Bronchial epithelial cell (primary cell): ENCODE measurements at places on chromosomes 16 and 17.

- DNase-seq, result no peak
Observed at GRCh38 chr17:30084788-30085187, 31.8 kb upstream of the NSRP1 start.

DNA sequence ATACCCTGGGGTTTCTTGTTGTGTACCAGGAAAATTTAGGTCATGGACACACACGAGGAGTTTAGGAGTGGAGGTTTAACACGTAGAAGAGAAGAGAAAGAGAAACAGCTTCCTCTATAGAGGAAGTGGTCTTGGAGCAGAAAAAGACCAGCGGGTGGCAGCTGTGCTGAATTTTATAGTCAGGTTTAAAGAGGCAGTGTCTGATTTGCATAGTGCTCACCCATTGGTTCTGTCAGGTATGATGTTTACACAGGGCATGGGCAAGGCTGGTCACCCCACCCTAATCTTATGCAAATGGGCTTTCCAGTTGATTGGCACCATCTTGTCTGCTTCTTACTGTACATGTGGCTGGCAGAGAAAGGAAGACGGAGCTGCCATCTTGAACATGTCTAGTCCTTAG is 309.0 kb downstream of the CDH13 start:
- no peak for DNase-seq

DNA sequence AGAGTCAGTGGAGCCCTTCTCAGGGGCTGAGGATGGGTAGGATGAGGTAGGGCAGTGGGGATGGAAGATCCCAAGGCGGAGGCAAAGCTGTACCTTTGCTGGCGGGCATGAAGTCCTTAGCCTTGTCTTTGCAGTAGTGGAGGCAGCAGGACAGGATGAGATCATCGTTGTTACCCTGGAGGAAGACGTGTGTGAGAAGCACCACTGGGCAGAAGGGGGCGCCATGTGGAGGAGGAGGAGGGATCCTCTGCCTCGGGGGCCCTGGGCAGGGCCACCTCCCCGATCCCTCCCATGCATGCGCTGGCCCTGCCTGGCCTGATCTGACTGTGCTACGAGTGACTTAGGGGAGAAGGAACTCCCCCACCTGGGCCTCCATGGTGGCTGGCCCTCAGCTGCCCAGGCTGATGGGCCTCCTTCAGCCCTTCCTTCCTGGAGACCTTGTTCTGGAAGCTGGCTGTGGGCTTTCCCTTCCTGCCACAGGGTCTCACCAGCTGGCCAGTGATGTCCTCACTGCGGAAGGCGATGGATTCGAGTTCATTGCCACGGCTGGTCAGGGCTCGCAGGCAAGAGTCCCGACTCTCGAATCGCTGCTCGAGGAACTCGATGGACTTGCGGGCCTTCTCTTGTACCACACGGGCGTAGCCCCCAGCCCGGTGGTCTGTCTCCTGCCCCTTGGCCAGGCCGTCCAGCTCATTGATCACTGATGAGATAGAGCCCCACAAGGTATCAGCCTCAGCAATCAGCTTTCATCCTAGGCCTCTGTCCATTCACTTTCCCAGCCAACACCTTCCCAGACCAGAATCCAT is 10.3 kb downstream of the HIC1 start:
- peak; percentile 42 for DNase-seq

DNA sequence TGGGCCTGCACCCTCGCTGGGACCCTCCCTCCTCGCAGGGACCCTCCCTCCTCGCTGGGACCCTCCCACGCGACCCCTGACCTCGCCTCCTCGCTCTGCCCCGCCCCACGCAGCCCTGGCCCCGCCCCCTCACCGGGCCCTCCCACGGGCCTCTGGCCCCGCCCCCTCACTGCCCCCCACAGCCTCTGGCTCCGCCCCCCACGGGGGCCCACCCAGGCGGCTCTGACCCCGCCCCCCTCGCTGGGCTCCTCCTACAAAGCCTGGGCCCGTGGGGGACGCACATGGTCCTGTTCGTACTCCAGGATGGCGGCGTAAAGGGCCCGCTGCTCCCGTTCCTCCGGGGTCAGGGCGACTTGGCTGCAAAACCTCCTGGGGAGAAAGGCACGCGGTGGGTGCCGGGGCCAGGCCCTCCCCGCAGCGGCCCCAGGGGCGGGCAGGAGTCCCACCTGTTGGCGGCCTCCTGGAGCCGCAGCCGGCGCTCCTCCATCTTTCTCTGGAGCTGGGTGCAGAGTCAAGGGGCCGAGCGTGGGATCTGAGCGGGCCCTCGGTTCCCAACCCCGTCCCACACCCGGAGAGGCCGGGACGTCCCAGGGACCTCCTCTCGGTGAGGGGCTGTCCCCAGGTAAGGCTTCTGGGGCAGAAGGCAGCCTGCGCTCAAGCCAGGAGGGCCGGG is 9.0 kb downstream of the VPS9D1 start:
- peak; percentile 23 for DNase-seq

GRCh38 chr17:68020409-68020756 is 15.2 kb upstream of the KPNA2 start:
- no peak for DNase-seq

DNA sequence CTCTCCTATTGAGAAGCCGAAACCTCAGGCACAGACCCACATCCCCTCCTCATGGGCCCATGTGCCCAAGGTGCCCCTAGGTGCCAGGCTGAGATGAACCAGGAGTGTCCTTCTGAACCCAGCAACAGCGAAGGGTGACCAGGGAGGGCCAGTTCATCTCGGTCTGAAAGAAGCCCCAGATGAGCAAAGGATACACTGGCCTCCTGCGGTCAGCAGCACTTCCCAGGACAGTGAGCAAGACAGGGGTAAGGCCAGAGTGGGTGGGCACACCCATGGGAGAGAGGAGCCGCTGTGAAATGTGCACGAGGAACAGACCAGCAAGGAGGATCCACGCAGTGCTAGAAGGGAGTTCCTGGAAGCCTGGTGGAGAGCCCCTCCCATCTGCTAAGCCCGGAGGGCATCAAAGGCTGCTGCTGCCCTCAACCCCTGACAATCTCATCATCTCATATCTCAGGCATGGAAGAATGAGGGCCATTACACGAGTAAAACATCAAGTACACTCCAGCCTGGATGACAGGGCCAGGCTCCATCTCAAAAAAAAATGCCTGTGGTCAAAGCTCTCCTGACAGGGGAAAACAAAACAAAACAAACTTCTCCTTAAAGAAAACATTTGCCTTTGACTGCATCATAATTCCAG is 3.3 kb upstream of the HBZ start:
- no peak for DNase-seq

DNA sequence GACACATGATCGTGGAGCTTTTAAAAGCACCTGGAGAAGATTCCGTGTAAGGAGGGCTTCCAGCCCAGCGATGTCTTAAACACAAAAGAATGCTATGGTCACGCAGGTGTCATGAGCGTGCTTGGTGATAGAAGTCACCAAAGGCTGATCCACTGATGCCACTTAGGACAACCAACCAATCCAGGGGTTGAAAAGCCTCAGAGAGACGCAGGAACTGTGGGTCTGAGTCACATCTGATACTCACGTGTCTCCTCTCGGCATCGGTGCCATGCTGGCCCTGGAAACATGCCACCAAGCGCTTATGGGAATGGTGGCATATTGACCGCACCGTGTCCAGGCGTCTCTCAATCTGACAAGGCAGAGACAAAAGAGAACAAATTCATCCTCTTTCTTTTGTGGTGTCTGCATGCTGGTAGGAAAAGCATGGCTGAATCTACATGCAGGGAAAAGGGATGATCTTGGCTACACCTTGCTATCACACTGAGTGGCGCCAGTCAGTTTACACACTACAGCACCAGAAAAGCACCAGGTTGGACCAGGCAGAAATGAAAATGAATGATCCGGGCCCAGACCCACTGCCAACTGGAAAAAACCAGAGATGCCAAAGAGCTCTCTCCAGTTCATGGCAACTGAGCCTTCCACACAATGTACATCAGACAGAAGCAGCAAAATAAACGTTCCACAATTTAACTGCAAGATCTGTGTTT is 38.0 kb downstream of the ARHGAP17 start:
- DNase-seq, result no peak

DNA sequence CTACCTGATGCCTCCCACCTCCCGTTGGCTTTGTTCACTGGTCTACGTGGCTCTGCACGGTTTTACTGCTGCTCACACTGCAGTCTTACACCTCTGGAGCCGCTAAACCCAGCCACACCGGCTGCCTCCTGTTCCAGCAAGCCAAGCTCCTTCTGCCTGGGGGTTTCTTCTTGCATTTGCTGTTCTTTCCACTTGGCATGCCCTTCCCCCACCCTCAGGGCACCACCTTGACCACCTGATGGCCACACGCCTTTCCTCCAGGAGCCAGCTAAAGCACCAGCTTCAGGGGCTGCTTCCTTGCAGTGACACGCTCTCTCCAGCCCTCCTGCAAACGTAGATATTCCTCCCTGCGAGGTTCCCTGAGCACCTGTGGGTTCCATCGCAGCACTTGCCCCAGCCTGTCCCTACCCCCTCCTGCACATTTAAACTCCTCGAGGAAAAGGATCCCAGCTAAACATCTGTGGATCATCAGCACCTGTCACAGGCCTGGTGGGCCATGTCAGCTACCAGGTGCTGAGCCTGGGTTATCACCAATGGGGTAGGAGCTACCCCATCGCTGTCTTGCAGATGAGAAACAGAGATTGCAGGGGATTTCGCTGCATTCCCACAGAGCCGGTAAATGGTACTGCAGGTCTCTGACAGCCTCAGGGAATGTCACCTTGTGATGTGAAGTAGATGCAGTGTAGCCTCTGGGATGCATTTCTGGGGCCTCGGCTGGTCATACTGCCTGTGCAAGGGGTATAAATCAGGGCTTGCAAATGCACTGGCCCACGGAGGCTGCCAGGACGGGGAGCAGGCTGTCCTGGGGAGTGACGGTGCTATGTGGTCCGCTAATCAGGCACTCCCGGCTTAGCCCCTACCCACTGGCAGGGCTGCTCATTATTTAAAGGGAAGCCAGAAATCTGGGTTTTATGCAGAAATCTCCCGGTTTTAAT is 285.2 kb downstream of the CPPED1 start:
- DNase-seq, result no peak

- no peak for DNase-seq
Observed at GRCh38 chr17:51873302-51873701, 285.2 kb downstream of the CA10 start.

DNA sequence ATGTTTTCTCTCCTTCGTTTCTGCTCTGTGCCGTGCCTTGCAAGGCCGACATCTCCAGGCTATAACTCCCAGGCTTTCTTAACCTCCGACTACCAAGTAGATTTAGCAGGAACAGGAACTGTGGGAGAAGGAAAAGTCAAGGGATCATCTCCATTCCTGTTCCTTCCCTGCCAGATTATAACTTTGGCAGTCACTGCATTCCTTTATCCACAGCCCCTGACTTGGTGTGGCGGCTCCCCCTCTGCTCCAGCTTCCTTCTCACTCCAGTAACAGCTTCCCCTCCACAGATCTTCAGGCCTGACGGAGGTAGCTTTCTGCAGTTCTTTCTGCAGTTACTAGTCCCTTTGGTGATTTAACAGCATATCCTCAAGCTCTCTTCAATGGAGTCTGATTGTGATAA is 234.6 kb upstream of the MON1B start:
- DNase-seq, result no peak

GRCh38 chr17:8892338-8892690 is 24.8 kb upstream of the PIK3R6 start:
- no peak for DNase-seq

GRCh38 chr16:19116711-19117449 is 3.1 kb downstream of the ITPRIPL2 start:
- peak; percentile 76 for DNase-seq

DNA sequence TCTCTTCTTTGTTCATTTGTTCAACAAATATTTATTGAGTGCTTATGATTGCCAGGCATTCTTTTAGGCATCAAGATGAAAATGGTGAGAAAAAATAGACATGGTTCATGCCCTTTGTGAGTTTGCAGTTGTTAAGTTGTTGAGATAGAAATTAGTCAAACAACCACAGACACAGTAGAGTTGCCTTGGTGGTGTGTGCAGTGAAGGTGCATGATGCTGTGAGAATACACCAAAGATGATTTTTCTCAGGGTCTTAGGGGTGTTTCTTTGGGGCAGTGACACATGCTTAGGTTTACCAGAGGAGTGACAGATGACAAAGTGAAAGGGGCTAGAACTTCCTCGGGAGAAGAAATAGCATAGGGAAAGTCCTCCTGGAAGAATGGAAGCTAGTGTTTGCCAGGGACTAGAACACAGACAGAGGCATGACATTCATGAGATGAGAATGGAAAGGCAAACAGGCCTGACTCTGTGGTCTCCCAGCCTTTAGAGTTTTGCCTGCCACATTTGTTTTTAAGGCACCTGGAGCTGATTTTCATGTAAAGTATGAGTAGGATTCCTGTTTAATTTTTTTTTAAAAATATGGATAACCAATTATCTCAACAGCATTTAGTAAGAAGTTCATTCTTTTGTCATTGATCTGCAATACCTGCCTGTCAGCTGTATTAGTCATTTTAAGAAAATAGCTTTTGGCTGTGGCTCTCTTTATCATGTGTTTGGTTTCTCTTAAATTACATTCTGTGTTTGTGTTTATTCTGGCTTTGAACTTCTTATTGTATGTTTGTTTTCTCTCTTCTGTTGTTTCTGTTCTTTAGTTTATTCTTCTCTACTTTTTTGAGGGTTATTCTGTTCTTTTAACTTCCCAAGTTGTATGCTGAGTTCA is 36.6 kb downstream of the CYLD start:
- peak; percentile 7 for DNase-seq
